ENCODE measurements at places on chromosomes 6 and 20.

DNA sequence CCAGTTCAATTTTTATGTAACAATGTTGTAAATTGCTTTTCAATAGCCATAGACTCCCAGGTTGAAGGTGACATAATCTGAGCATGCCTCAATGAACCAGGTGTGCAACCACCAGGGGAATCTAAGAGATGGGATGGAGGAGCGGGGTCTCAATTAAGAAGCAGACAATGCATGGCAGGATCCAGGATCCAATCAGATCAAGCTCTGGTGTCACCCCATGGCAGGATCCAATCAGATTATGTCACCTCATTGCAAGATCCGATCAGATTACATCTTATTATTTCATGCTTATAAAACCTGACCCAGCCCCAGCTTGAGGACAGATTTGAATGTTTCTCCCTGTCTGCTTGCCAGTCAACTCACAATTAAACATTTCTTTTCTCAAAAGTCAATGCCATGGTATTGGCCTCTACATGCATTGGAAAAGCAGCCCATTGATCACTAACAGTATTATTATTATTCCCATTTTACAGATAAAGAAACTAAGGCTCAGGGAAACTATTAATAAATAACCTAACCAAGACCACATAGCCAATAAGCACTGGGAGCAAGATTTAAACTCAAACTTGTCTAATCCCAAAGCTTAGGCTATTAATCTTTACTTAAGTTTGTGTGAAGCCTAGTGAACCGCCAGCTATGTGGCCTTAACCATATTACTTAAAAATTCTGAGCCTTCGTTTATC lies 14.3 kb upstream of the SIRT5 start:
- DNase-seq, result no peak

GRCh38 chr6:36848658-36849441 lies 9.6 kb upstream of the CPNE5 start:
- no peak for DNase-seq

GRCh38 chr6:81366972-81367371 lies 385.5 kb downstream of the TENT5A start:
- no peak for DNase-seq

DNA sequence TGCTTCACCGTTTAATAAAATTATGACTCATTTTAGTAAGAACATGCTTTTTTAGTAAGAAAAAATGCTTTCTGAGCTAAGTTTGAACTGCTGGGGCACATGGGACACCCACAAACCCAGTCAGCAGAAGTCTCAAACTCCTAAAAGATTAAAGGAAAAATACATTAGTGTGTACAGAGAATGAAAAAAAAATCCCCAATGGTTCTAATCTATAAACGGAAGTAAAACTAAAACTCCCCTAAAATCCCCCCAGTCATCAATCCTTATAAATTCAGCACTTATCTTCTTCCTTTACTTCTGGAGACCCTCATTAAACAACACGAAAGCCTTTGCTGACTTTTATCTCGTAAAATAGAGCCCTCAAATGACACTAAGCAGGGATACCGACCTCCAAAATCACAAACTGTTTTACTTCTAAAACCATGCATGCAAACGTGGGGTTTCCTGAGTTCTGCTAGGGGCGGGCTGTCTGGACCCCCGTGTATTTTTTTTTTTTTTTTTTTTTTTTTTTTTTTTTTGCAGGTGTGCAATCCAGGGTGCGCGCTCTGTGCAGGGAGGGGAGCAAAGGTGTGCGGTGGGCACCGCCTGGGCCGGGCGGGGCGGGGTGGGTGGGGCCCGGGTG lies 1.1 kb upstream of the MYB start:
- DNase-seq, result no peak

DNA sequence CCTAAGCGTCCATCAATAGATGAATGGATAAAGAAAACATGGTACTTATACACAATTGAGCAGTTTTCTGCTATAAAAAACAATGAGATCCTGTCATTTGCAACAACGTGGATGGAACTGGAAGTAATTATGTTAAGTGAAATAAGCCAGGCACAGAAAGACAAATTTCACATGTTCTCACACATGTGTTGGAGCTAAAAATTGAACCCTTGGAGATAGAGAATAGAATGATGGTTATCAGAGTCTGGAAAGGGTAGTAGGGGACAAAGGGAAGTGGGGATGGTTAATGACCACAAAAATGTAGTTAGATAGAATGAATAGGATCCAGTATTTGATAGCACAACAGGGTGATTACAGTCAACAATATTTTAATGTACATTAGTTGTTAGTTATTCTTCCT lies 1033.5 kb downstream of the HACE1 start:
- no peak for DNase-seq

DNA sequence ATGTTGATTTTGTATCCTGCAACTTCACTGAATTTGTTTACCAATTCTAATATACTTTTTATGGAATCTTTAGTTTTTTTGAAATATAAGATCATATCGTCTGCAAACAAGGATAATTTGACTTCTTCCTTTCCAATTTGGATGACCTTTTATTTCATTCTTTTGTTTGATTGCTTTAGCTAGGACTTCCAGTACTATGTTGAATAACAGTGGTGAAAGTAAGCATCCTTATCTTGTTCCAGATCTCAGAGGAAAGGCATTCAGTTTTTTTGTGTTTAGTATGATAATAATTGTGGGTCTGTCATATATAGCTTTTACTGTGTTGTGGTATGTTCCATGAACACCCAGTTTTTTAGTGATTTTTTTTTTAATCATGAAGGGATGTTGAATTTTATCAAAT lies 75.7 kb downstream of the GCLC start:
- DNase-seq, result no peak
